Activated gamma-delta T cell treated with anti-CD3 and anti-CD28 coated beads, Interleukin-2, amount 50 U/mL, for 16 hours (primary cell): ENCODE measurements at places on chromosomes 2 and 18.

DNA sequence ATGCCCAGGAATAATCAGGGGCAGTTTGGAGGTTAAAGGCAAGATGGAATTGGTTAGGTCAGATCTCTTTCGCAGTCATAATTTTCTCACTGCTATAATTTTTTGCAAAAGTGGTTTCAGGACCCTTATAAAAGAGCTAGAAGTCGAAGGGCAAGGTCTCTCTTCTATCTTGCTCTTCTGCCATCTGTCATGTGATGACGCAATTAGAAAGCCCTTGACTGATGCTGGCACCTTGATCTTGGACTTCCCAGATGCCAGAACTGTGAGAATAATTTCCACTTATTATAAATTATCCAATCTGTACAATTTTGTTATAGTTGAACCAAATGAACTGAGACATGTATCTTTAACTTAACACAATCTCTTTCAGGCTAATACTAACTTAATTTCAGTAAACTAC is 6.3 kb upstream of the RALBP1 start:
- DNase-seq = no peak

- peak; percentile 20 for DNase-seq
Measured at GRCh38 chr2:129936334-129936934, 43.0 kb upstream of the RAB6C start.

GRCh38 chr18:75221897-75222296 is 11.3 kb downstream of the TSHZ1 start:
- DNase-seq = no peak

- no peak for DNase-seq
Measured at GRCh38 chr2:121069434-121069969, 215.5 kb downstream of the TFCP2L1 start.

DNA sequence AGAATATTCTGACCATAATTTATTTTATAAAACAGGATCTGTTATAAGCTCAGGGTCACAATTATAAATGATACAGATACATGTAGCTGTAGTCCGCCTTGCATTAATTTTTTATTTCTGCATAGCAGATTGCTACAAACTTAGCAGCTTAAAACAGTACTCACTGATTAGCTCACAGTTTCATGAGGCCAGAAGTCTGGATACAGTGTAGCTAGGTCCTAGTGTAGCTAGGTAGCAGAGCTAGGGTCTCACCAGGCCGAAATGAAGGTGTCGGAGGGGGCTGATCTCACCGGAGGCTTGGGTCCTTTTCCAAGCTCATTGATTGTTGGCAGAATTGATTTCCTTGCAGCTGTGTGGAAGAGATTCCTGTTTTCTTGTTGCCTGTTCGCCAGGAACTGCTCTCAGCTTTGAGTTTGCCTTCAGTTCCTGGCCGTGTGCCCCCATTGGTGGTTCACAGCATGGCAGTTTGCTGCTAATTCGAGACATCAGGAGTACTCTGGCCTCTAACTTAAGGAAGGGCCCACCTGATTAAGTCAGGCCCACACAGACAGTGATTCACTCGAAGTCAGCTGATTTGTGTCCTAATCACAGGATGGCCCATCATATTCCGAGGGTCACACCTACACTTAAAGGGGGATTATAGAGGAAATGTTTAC is 18.4 kb downstream of the NAPG start:
- no peak for DNase-seq

DNA sequence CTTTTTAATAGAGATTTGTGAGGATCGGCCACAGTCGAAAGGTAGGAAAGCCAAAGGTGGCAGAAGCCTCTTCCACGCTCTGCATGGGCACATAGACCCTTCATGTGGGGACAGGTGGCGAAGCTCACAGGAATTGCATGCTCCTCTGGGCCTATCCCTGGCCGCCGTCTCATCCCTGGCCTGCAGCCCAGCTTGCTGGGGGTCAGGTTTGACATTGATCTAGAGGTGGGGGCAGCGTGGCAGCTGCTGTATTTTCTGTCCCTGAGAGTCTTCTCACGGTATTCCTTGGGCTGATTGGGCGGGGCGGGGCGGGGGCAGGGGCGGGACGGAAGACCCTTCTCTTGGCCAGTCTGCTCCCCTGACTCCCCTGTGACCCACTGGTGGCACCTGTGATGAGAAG is 48.9 kb downstream of the STK25 start:
- DNase-seq = no peak

DNA sequence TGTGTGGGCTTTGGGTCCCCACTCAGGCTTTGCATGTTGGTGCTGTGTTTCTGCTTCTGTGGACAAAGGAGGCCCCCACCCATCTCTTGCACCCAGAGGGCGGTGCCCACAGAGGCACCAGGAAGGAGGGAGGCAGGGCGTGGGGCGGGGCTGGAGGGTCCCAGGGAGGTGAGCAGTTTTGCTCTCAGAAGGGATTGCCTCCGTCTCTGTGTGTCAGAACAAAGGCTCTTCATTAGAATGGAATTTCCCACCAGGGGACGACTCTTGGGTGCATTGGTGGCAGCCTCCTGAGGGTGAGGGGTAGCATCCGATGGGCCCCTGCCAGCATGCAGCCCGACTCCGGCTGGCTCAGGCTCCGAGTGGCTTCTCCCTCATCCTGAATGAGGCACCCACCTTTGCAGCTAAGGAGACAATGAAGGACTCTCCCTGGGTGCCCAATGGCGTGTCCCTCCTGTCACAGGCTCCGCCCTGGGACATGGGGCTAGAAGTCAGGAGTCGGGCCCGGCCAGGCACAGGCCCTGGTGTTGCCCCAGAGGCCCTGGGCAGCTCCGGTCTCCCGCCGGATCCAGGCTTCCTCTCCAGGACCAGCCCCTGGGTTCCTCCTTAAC is 7.0 kb upstream of the ERFE start:
- no peak for DNase-seq

- DNase-seq = no peak
Measured at GRCh38 chr18:32289483-32290075, 99.7 kb downstream of the MEP1B start.

DNA sequence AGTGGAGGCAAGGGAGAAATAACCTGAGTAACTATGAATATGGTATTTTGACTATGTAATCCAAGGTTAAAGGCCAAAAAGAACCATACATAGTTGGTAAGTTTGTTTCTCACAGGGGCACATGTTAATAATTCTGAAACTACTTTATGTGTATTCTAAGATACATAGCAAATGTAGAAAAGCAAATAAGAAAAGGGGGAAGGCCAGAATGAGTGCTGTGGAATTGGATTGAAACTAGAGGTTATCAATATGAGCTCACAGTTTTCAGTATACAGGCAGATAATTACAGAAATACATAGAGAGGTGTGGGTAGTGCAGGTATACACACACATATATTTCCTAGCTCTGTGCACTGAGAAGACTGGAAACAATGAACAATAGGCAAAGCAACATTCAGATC is 13.7 kb downstream of the INO80C start:
- DNase-seq = no peak

GRCh38 chr2:173311844-173312606 is 42.6 kb upstream of the CDCA7 start:
- DNase-seq = no peak

DNA sequence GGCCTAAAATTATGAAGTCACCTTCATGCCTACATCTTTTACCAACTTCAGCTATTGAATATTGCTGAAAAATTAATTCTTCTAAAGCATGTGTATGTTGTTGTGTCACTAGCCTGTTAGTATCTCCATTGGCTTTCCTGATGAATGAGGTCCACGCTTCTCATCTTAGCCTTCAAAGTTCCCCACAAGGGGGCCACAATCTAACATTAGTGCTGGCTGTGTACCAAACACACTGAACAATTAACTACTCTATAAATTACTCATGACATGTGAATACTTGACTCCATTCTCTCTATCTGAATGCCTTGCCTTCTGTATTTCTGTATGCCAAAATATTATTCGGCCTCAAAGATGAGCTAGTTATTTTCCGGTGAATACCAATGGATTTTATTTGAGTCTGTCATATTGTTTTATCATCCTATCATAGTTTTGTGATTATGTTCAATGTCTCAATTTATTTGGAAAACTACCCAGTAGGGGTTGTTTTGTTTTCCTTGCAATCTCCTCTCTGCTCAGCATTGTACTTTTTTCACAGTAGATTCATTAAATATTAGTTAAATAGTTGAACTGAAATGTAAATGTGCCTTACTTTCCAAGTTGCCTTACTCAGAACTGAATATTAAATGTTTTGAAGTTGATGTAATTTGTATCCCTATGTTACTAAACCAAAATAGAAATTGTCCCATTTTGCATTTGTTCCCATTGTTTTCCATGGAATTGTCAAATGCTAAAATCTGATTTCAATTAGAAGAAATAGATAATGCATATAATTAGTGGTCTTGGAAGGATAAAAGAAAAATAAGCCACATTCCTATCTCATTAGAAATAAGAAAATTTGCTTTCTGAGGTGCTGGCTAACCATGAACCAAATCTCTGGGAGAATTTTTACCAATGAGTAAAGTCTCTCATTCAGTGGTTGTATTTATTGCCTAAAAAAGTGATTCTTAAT is 208.4 kb upstream of the COL3A1 start:
- DNase-seq = no peak

GRCh38 chr2:150371044-150371818 is 116.2 kb downstream of the RND3 start:
- DNase-seq = no peak

DNA sequence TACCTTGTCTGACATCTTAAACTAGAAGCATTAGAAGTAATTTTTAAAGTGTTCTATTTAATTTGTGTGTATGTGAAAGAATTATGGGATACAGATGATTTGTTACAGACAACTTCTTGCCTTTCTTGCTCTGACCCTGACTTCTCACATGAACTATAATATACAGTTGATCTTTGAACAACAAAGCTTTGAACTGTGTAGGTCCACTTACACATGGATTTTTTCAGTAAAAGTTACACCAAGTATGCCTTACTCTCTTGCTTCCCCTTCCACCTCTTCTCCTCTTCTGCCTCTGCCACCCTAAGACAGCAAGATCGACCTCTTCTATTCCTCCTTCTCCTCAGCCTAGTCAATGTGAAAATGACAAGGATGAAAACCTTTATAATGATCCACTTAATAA is 42.2 kb downstream of the SLC40A1 start:
- DNase-seq = no peak

- no peak for DNase-seq
Measured at GRCh38 chr18:57004366-57005121, 142.3 kb upstream of the BOD1L2 start.

GRCh38 chr2:239165206-239165831 is 235.5 kb downstream of the HDAC4 start:
- DNase-seq = no peak

DNA sequence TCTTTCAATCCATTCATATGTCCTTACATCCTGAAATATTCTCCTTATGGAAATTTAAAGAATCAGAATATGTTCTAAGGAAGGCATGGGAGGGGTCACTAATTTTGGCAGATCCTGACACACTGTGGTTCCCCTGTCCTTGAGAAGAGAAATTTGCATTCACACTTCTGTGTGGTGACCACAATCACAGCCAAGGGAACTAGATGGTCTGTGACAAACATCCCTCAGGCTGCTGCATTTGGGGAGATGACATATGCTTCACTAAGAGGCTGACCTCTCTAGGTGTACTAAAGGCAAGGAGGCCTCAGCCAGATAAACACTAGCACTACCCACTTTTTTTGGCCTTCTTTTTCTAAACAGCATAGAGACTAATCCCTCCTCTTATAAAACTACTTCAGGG is 129.6 kb downstream of the MREG start:
- DNase-seq = no peak

GRCh38 chr2:220703279-220703678 is 868.8 kb downstream of the EPHA4 start:
- DNase-seq = no peak

DNA sequence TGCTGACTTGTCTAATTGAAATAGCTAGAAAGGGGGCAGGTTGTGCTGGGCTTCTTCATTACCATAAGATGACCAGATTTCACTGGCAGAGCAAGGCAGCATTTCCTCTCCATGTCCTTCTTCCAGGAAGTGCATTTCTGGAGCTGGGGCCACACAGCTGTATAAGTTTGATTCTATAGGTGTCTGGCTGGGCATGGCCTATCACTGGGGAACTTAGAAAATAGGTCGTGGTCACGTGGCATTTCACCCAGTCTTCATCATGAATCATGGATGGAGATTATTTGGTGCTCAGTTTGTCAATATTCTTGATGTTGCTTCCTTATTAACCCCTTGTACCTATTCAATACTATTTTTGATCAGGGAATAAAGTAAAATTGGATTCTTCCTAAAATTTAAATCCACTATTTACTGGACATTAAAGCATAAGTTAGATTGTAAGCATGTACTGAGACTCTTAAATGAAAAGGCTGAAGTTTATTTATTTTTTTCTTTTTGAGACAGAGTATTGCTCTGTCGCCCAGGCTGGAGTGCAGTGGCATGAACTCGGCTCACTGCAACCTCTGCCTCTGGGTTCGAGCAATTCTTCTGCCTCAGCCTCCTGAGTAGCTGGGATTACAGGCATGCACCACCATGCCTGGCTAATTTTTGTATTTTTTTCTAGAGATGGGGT is 49.5 kb upstream of the TMEM87B start:
- DNase-seq = no peak

DNA sequence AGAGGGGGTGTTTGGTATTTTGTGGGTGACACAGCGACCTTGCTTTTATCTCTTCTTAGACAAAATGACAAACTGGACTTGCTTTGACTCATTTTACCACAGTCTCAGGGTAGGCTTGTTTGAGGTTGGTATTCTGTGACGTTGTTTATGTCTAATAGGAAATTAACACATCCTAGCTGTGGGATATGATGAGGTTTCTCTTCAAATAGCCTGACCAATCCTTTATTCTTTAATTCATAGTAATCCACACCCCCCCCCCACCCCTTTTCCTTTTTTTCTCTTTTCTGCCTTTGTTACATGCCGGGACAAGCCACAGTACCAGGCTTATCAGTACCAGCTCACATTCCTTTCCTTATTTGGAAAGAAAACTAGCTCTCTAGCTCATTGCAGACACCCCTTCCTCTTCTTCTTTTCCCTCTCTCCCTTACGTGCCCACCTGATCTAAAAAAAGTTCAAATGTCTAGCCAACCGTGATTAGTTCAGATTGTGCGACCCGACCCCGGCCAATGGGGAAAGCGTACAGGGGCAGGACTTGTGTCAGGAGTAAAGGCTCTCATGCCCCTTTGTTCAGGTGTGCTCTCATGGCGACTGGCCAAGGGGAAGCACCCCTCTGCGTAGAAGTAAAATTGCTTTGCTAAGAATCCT is 52.2 kb upstream of the PTPRM start:
- DNase-seq = no peak

DNA sequence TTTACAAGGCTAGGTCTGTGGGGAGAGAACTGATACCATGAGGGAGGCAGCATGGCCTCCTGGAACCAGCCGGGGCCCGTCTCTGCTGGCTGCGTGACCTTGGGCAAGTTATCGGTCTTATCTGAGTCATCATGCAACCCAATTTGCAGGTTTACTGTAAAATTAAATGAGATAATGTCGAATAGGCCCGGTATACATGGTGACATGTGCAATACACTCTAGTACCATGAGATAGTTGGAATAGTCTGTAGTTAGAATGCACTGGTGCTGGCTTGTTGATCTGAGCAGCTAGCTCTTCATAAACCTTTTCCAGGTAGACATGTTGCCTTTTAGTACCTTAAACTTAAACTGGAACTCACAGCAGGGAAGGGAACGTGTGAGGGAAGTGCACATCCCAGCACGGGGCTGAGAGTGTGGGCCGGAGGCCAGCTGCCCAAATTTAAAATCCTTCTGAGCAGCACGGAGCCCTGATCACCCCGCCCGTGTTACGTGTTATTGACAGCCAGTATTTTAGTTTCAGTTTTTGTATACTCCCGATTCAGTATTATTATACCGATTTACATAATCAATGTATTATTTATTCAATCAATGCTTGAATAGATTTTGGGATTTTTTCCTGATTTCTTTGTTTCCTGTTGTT is 72.4 kb upstream of the HS6ST1 start:
- no peak for DNase-seq
